ENCODE measurements at places on chromosomes 7 and 10. TPM values are rescaled to one million over a fixed set of nuclear protein-coding genes. Genes with fewer than 3 reads are reported as not detected.

GRCh38 chr10:60816628-60817397, 38.5 kb downstream of the CDK1 start:
- DNase-seq, result peak; percentile 42

- no peak for DNase-seq
Observed at GRCh38 chr10:132436861-132437410, 39.9 kb downstream of the PWWP2B start.

DNA sequence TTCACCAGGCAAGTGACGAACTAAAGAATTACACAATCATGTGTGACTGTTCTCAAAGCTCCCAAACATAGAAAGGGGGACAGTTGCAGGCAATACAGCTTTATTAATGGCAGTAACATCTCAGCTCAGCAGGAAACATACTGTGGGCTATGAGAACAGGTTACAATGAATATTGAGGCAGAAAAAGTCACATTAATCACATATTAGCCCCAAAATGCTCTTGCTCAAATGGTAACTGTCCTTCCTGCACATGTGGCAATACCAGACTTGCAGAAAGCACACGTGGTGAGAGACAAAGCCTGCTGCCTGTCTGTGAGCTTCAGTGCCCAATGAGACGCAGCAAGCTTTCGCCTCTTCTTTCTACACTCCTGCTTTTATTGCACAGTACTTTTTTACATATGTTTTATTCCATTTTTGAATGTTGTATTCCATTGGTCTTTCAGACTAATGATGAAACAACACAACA, 104.9 kb upstream of the ACBD5 start:
- DNase-seq, result no peak

DNA sequence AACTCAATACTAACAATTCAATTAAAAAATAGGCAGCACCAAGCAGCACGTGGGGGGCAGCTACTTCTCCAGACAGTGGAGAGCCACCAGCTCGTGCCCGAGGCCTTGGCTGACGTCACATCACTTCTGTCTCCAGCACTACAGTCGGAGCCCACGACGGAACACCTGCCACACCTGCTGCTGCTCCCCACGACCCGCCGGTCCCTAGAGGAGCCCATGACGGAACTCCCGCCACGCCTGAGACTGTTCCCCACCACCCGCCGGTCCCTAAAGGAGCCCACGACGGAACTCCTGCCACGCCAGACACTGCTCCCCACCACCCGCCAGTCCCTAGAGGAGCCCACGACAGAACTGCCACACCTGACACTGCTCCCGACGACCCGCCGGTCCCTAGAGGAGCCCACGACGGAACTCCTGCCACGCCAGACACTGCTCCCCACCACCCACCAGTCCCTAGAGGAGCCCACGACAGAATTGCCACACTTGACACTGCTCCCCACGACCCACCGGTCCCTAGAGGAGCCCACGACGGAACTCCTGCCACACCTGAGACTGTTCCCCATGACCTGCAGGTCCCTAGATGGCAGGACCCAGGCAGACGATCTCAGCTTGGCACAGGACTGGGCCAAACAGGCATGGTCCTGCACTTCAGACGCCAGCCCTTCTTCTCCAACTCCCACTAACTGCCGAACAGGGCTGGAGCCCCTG, 258.0 kb downstream of the ELFN1 start:
- no peak for DNase-seq

DNA sequence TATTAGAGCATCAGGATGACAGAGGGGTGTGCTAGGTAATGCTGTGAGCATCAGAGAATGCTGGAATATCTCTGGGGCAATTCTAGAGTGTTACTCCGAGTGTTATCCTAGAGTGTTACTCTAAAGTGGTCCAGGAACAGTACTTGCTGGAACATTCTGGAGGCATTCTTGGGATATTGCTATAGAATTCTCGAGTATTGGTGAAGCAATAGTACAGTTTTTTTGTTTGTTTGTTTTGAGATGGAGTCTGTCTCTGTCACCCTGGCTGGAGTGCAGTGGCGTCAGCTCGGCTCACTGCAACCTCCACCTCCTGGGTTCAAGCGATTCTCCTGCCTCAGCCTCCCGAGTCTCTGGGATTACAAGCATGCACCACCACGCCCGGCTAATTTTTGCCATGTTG, 12.6 kb downstream of the SSC4D start:
- DNase-seq, result no peak

DNA sequence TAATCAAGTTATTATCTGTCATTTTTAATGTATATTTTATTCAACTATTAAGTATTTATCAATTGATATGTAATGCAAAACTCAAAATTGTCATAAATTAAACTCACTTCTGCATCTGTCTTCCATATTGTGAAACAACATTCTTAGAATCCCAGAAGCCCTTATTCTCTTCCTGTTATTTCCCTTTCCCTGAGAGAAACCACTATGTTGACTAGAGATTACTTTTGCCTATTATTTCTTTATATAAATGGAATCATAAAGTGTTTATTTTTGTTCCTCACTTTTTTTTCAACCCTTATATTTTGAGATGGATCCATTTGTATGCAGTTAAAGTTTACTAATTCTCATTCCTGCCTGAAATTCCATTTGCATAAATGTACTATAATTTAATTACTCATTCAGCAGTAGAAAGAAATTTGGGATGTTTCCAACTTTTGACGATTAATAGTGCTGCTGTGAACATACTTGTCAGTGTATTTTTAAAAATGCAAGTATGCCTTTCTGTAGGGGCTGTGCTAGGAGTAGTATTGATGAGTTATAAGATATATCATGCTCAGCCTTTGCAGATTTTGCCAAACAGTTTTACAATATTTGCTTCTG, 211.2 kb downstream of the SEMA3D start:
- DNase-seq, result no peak

- DNase-seq, result no peak
Observed at GRCh38 chr10:94193466-94193924, 169.2 kb downstream of the NOC3L start.

- no peak for DNase-seq
Observed at GRCh38 chr10:79024296-79024695, 44.5 kb upstream of the ZMIZ1 start.

DNA sequence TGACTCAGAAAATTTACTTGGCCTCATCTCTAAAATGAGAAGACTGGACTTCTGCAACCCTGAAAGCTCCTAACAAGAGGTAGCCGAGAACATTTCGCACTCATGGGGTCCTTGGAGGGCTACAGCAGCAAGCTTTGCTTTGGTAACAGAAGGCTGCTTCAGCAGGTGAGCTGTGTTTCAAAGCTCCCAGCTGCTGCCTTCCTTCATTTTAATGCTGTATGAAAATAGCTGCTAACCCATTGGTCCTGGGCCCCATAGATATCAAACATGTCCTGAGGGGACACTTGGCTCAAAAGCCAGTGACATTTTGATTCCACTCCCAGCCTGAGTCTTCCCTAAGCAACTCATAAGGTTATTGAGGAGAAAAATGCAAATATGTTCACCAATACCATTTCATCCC, 14.3 kb upstream of the MALSU1 start:
- no peak for DNase-seq

- no peak for DNase-seq
Observed at GRCh38 chr7:153030976-153031375, 271.4 kb downstream of the ACTR3B start.

GRCh38 chr10:95278061-95278988, 12.5 kb downstream of the PDLIM1 start:
- DNase-seq, result no peak

- no peak for DNase-seq
Observed at GRCh38 chr7:150738591-150739001, 1.4 kb downstream of the GIMAP5 start.

GRCh38 chr7:8249121-8249520, 12.8 kb downstream of the ICA1 start:
- peak; percentile 29 for DNase-seq

DNA sequence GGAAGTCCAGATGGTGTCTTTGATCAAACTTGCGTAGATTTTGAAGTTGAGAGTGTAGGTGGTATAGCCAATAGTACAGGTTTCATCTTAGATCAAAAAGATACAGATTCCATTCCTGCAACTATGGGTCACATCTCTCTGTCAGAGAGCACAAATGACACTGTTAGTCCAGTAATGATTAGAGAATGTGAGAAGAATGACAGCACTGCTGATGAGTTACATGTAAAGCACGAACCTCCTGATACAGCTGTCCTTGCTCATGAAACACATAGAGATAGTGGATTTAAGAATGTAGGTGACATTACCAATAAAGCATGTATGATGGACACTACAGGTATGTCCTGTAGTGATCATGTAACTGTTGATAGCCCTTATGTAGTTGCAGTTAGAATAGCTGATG, 59.1 kb downstream of the LOXL4 start:
- DNase-seq, result no peak

DNA sequence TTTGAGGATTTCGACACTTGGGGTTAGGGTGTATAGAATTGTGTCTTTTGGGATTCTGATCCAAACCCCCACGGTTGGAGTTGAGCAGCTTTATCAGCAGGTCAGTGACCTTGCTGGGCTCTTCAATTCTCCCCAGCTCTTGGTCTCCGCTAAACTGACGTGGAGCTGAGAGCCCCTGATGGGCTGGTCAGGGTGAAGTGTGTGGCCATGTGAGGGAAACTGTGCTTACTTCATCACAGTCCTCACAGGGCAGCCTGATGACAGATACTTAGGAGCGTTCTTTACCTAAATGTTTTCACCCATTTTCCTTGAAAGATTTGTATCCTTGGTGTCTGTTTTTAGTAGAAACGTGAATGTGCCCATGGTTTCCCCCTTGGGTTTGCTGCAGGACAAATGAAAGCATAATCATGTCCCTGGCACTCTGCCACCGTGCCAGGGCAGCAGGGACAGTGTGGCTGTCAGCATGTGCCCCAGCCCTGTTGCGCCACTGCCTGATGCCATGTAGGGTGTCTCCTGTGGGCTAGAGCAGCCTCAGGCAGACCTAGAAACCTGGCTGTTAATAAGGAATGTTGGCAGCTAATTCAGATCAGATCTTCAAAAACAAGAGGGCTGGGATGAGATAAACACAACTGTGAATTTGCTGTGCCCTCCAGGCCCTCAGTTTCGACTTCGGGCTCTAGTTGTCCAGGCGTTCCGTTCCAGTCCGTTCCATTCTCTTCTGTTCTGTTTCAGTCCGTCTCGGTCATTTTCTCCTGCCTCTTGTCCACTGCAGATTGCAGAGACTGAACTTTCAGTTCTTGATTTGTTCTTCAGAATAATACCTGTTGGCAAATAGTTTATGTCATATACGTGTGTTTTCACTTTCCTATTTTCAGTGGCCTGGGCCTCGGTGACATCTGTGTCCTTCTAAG, 96.8 kb downstream of the TRRAP start:
- no peak for DNase-seq

GRCh38 chr7:148688526-148688925, 10.2 kb upstream of the CUL1 start:
- DNase-seq, result no peak

GRCh38 chr7:5284304-5285281, 1.9 kb downstream of the SLC29A4 start:
- peak; percentile 61 for DNase-seq

- no peak for DNase-seq
Observed at GRCh38 chr7:137715533-137715932, 131.2 kb downstream of the DGKI start.

- DNase-seq, result no peak
Observed at GRCh38 chr10:28801869-28802268, 124.5 kb downstream of the BAMBI start.

DNA sequence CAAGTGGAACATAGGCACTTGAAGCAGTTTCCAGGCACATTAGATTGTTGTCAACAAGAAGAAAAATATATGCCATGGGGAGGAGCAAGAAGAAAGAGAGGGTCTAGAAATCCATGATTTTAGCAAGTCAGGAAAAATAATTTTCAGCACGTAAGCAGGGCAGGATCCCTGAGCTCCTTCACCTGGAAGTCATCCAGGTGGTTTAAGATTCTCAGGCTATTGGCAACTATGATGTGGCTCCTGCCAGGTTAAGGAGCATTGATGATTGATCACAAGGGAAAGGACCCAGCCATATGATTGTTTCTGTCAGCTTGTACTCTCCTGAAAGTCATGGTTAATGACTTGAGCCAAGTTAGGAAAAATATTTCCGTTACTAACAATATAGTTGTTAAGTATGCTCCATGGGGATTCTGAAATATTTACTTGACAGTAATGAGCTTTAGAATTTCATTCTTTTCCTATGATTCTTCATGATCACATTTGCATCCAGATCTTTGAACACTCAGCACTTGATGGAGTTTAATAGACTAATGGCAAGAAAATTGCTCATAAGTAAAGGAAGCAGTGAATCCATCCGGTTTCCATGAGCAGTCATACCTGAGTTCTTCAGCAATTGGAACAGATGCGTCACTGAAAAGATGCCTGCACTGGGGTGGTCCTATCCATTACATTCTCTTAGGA, 209.1 kb downstream of the BICC1 start:
- no peak for DNase-seq

- no peak for DNase-seq
Observed at GRCh38 chr7:138502023-138502767, 42.1 kb downstream of the TRIM24 start.

GRCh38 chr7:155644971-155645509, 579 bp downstream of the RBM33 start:
- peak; percentile 68 for DNase-seq

- DNase-seq, result no peak
Observed at GRCh38 chr10:78960316-78960800, 108.4 kb upstream of the ZMIZ1 start.

- no peak for DNase-seq
Observed at GRCh38 chr10:105010411-105011121, 369.5 kb downstream of the SORCS3 start.

DNA sequence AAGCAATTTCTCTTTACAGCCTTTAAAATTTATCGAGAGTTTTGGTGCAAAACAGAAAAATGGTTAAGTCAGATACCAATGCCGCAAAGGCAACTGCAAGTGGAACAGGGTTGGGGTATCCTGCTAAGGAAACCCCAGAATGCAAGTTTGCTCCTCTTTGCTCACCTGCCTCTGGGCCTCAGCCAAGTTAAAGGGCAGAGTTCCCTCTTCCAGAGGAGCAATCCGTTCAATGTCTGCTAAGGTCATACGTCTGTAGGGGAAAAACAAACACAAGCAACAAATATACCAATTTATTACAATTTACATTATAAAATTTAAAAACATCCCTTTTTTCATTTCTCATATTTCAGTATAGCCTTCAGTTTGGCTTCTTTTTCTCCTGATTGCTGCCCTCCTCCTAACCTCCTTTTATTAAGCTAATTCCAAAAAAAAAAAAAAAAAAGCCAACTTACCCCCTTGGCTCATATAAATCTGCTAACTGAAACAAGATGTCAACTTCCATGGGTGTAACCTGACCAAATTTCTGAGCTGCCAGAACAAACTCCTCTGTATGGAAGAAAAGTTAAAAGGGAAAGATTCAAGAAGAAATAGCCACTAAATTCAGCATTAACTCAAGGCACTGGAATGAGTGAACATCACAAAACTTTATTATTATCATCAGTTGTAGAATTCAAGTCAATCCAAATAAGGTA, 132.6 kb downstream of the SLC25A13 start:
- DNase-seq, result no peak

The INMT gene
- total RNA-seq, result 0.07 TPM

The ADCYAP1R1 gene
- not detected for total RNA-seq

The PRRT4 gene
- 0.39 TPM for total RNA-seq

The CTTNBP2 gene
- total RNA-seq, result not detected

The PDK4 gene
- total RNA-seq, result not detected

The CPA1 gene
- not detected for total RNA-seq

The PRLHR gene
- not detected for total RNA-seq

The FBXL13 gene
- 0.32 TPM for total RNA-seq

The GATA3 gene
- total RNA-seq, result 30.2 TPM

The HTRA1 gene
- total RNA-seq, result not detected

The PLCE1 gene
- total RNA-seq, result 0.04 TPM

The FXYD4 gene
- not detected for total RNA-seq

The HSPB1 gene
- 127 TPM for total RNA-seq

All from activated CD4-positive, alpha-beta T cell treated with anti-CD3 and anti-CD28 coated beads for 36 hours (primary cell).